ENCODE measurements at places on chromosomes 11 and 22.

- ATAC-seq, result no peak
Observed at GRCh38 chr11:29324328-29324727, 692.5 kb downstream of the KCNA4 start.

- ATAC-seq, result no peak
Observed at GRCh38 chr11:47467357-47467756, 18.4 kb upstream of the RAPSN start.

DNA sequence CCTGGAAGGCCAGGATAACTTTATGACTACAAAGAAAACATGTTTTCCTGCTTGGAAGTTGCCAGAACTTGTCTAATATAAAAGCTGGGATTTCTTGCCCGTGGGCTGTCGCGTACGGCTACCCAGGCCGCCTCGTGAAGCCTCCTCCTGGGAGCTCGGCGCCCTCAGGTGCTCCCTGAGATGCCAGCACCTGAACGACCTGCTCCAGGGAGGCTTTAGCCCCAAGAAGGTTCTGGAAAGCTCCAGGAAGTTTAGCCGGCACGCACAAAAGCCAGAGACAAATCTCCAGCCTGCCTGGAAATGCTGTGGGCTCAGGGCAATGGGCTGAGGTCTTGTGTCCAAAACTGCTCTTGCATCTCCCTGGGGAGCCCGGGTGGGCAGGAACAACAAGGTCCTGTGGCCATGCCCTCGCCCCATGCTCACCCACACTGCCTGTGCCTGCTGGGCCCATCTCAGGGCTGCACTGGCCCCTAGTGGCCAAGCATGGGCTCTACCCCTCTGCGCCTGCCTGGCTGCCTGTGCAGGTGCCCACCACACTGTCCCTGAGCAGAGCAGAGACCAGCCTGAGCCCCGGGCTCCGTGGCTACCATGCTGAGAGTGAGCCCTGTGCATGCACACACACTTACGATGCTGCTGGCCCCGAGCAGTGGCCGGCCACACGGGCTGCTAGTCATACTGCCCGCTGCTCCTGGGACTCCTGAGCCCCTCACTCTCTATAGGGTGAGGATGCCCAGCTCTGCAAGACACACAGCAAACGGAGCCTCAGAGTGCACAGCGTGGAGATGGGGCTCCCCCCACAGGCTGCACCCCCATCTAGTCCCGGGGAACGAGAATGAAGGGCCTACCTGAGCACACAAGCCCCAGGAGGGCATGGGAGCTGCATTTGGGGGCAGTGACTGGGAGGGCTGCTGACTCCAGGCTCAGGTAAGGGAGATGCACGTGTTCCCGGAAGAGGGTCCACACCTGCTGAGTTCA is 4.9 kb upstream of the CELSR1 start:
- ATAC-seq, result peak; percentile 80

DNA sequence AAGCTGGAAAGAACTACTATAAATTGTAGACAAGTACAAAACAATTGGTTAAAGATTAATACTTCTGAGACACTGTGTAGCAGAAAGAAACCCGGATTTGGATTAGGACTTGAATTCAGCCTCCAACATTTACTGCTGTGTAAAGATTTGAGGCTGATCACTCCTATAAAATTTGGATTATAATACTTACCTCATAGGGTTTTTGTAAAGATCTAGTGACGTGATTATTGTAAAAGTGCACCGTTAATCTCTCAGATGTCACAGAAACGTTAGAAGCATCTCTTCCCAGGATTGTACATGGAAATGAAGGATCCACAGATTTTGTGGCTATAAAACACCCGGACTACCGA is 323 bp upstream of the HIKESHI start:
- ATAC-seq, result no peak

Measured in gastroesophageal sphincter (tissue), 4 donors.